ENCODE measurements at places on chromosomes 4 and X. TPM values are rescaled to one million over a fixed set of nuclear protein-coding genes. Genes with fewer than 3 reads are reported as not detected.

DNA sequence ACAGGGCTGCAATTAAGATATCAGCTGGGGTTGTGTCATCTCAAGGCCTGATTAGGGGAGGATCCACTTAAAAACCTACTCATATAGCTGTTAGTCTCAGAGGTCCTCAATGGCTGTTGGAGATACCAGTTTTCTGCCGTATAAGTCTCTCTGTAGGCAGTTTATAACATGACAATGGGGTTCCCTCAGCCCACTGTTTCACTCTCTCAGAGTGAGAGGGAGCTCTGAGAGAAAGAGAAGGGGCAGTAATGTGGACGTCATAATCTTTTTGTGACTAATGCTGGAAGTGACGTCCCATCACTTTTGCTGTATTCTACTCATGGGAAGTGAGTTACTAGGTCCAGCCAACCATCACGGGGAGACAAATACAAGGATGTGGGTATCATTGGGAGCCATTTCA, 70.3 kb downstream of the STIM2 start:
- no peak for DNase-seq

GRCh38 chr4:113618205-113618604, 143.3 kb downstream of the CAMK2D start:
- DNase-seq = no peak

The FAT4 gene
- total RNA-seq = 1.5 TPM

The GAB1 gene
- total RNA-seq = 20.5 TPM

DNA sequence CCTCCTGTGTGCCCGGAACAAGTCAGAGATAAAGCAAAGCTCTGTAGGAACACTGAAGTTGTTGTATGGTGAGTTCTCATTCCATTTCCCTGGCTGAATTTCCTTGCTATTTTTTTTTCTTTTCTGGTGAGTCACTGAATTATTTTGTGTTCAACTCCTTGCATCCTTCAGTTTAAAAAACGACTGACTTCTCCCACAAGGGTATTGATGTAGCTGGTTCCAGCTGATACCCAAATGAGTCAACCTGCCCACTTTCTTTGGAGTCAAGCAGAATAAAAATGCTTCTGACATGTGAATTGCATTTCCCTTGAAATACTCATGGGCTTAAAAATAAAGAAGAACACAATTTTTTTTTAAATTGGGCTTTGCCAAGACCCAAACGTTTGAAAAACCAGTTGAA, 85.5 kb downstream of the SHOX start:
- DNase-seq = no peak

- DNase-seq = no peak
Observed at GRCh38 chr4:147244786-147245185, 236.1 kb upstream of the EDNRA start.

GRCh38 chrX:37754516-37754915, 25.3 kb upstream of the CYBB start:
- DNase-seq = no peak

DNA sequence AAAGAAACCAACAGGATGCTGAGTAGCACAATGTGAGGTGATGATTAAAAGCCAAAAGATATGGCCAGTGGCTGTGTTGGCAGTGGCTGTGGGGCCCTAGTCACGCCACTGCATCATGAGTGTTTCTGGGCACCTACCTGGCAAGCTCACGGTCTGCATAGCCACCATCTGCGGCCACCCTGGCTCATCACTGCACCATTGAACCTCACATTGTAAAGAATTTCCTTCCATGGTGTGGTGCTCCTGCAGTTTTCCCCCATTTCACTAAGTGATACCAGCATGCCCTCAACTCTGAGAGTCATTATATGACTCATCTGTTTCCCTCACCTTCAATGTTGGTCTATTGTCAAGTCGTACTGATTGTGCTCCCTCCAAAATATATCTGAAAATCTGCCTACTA, 45.5 kb upstream of the CLNK start:
- DNase-seq = no peak

DNA sequence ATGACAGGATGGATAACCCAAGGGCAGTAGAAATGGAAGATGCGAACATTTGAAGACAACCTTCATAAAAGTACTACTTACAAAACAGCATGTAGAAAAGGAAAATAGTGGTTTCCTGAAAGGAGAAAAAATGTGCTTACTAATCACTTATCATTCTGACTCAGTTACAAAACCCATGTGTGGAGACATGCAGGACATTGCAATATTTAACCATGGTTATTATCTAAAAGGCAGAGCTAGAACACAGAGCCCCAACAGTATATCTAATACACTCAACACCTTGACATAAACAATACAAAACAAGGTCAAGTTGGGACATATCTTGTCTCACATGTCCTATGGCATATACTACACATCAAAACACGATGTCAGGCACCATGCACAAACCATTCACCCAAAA, 55.9 kb downstream of the EIF4E start:
- DNase-seq = peak; percentile 41

GRCh38 chr4:5752376-5753184, 41.6 kb downstream of the EVC start:
- no peak for DNase-seq

The CT45A9 gene
- total RNA-seq = not detected

DNA sequence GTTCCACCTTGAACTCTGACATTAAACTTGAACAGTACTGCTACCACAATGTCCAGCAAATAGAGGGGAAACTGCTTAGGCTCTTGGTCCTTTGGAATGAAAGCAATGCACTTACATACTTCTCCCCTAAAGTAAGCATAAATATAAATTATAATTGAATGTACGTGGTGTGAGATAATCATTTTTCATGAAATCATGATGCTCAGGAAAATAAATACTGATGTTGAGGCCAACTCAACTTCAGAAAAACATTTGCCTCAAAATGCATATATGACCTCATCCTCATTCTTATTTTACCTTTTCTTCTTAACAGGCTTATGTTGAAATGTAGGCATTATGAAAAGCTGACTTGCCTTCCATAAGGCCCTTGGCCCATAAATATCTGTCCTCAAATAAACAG, 166.3 kb downstream of the KDR start:
- DNase-seq = no peak

GRCh38 chr4:94889523-94889922, 131.8 kb downstream of the BMPR1B start:
- no peak for DNase-seq

- no peak for DNase-seq
Observed at GRCh38 chrX:88397551-88397950, 349.5 kb upstream of the CPXCR1 start.

DNA sequence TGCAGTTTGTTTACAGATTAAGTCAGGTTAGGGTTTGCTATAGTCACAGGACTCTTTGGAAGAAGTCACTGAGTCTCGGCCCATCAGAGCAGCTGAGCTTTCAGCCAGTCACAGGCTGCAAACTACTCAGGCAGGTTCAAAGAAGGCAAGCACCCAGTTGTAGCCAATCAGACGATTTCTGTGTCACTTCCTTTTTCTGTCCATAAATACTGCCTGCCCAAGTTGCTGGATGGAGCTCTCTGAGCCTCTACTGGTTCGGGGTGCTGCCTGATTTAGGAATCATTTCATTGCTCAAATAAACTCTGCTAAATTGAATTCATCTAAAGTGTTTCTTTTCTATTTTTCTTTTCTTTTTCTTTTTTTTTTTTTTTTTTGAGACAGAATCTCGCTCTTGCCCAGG, 7.3 kb upstream of the SH3BP2 start:
- no peak for DNase-seq

GRCh38 chr4:182494103-182494502, 250.9 kb downstream of the TENM3 start:
- no peak for DNase-seq

DNA sequence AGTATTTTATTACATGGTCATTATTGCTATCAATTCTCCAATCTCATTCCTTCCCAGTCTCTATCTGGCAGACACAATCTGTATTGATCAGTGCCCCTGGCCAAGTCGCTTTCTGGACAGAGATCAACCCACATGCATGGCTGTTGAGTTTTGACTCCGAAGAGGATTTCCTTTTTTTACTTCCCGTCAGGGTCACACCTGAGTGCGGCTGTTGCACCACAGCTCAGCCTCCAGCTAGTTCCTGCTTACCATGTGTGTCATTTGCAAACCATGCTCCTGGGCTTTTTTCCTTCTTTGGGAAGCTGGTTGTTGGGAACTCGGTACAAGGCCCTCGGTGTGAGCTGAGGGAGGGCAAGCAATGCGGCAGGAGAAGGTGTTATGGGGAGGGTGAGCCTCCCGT, 11.7 kb downstream of the MAGED2 start:
- DNase-seq = no peak

The DMD gene
- 25.7 TPM for total RNA-seq

The TIMM17B gene
- 28.0 TPM for total RNA-seq

DNA sequence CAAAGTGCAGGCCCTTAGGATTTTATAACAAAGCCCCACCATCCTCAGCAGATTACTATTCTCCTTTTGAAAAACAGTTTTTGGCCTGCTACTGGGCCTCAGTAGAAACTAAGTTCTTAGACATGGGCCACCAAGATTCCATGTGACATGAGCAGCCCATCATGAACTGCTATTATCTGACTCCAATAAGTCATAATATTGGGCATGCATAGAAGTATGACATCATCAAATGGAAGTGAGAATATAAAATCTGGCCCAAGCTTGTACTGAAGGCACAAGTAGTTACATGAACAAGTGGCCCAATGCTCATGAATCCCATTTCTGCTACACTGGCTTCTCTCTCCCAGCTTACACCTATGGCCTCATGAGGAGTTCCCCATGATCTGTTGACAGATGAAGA, 404.8 kb downstream of the EPHA5 start:
- DNase-seq = no peak

The STATH gene
- total RNA-seq = not detected

GRCh38 chr4:123870216-123870876, 473.8 kb downstream of the SPRY1 start:
- DNase-seq = no peak

GRCh38 chrX:71198066-71198465, 25.0 kb upstream of the GJB1 start:
- DNase-seq = no peak

GRCh38 chr4:31620476-31620875, 900.3 kb downstream of the PCDH7 start:
- no peak for DNase-seq

The TGIF2LX gene
- not detected for total RNA-seq

DNA sequence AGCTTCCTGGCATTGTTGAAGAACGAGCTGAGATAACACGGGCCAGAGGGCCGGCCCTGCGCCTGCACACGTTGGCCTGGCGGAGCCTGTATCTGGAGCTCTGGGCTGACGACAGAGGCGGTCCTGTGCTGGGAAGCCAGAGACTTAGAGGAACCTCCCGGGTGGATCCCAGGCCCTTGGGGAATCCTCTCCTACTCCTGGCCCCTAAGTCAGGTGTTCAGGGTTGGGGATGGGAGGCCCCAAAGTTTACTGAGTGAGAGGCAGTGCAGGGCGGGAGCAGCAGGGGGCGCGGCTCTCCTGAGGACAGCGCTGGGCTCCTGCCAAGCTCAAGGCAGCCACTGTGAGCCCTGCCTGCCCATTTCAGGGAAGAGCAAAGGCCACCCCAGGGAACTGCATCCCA, 2.5 kb upstream of the HTRA3 start:
- DNase-seq = no peak

- DNase-seq = no peak
Observed at GRCh38 chrX:44265559-44265958, 77.9 kb downstream of the EFHC2 start.

DNA sequence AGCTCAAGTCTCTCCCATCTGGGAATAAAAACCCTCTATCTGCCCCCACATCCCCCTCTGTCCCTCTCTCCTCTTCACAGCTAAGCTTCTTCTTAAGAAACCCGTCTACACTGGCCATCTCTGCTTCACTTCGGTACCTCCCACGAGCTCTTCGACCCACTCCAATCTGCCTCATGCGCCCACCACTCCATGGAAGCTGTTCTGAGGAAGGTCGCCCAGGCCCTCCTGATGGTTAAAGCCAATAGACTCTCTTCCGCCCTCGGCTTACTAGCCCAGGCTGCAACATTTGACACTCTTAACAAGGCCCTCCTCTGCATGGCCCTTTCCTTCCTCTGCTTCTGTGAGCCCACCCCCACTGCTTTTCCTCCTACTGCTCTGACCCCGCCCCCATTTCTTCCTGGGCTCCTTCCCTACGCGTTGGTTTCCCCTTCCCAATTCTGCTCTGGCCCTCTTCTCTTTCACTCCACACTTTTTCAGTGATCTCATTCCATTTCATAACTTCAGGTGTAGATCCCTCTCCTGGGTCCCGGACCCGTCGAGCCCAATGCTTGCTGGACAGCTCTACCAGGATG, 11.8 kb downstream of the IQSEC2 start:
- no peak for DNase-seq

Measured in mammary epithelial cell (primary cell).